Naive B cell (primary cell): ENCODE measurements at places on chromosomes 1 and 21.

GRCh38 chr1:94795434-94795833 lies 24.7 kb upstream of the SLC44A3 start:
- peak; percentile 50 for DNase-seq

GRCh38 chr1:208737922-208738321 lies 493.7 kb upstream of the PLXNA2 start:
- no peak for DNase-seq

DNA sequence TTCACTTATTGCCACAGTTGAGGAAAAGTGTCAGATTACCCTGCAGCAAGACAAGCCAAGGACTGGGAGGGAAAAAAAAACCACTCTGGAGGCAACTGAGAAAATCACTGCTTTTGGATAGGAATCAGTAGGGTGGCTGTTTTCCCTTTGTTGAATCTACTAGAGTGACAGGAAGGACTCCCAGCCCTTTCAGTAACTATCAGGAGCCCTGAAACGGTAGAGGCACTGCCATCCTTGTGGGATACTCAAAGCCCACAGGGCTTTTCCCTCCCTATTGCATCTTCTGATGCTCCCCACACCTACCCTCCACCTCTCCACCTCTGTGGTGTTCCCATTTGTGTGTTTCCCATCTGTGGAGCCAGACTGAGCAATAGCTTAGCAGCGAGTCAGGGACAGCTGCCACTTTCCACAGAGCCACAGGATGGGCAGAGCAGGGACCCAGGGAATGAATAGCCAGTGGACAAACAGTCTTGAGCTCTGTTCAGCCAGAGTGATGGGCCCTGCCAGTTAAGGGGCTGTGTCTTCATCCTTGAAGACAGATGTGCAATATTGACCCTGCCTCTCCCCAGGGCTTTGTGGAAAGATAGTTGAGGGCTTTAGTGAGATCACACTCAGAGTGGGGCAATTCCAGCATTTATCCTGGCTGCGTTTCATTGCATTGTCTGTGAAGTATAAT lies 13.9 kb downstream of the UBIAD1 start:
- no peak for DNase-seq

DNA sequence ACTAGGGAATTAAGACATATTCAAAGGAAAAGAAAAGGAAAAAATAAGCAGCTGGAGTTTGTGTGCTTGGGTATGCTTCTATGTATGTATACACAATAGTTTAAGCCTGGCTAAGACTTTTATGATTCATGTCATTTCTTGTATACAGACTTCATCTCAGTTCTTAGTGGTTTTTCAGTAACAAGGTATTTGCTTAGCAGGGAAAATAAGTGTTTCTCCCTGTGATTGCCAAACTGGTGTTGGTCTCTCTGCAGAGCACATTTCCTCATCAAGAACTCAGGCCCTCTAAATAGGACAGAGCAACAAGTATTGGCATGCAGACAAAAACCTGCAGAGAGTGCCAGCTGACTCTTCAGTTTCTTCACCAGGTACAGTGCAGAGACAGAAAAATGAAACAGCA lies 484.4 kb upstream of the ZRANB2 start:
- DNase-seq = no peak

GRCh38 chr21:15308333-15308732 lies 243.5 kb upstream of the NRIP1 start:
- DNase-seq = no peak

- no peak for DNase-seq
Observed at GRCh38 chr1:61914823-61915482, 172.7 kb downstream of the PATJ start.

DNA sequence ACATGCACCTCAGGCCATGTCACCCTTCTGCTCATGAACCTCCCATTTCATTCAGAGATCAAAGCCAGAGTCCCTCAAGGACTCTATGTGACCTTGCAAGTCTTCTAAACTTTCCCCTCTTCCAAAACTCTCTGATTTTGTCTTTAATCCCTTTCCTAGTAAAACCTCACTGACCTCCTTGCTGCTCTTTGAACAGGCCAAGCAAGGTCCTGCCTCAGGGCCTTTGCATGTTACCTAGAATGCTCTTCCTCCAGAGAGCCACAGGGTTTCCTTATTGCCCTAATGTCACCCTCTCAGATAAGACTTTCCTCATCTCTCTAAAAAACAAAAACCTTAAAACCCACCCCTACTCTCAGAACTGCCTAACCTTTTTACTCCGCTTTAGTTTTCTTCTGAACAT lies 26.6 kb downstream of the IL23R start:
- no peak for DNase-seq

GRCh38 chr1:27428316-27429028 lies 36.0 kb downstream of the GPR3 start:
- DNase-seq = no peak

GRCh38 chr1:244231193-244231571 lies 180.1 kb downstream of the ZBTB18 start:
- DNase-seq = no peak

GRCh38 chr1:171961861-171962260 lies 120.6 kb downstream of the DNM3 start:
- no peak for DNase-seq

DNA sequence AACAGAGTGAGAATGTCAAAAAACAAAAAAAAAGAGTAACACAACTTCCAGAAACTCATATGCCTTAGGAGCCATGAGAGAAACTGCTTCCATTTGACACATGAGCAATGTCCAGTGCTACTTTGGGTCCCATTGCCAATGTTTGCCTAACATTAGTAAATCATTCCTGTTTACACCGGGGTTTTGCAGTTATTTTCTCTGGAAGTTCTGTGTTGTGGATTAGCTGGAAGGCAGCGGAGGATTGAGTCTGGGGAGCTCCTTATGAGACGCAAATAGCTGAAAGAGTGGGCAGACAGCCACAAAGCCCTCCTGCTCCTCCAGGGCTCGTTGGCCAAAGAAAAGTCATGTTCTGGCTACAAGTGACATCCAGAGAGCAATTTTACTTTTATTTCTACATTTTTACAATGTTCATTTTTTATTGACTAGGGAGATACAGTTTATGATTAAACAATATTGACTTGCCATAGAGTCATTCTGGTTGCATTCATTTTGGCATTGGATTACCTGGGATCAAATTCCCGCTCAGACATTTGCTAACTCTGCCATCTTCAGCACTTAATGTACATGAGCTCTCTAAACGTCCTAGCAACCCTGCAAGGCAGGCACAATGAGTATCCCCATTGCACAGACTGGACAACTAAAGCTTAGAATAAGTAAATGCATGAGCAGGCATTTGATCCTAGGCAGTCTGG lies 66.4 kb upstream of the GALNT2 start:
- DNase-seq = no peak

- no peak for DNase-seq
Observed at GRCh38 chr1:25743164-25744139, 56.5 kb upstream of the SELENON start.

GRCh38 chr1:7224081-7224534 lies 438.9 kb downstream of the CAMTA1 start:
- DNase-seq = no peak

GRCh38 chr1:198201956-198202784 lies 45.4 kb downstream of the NEK7 start:
- DNase-seq = no peak

DNA sequence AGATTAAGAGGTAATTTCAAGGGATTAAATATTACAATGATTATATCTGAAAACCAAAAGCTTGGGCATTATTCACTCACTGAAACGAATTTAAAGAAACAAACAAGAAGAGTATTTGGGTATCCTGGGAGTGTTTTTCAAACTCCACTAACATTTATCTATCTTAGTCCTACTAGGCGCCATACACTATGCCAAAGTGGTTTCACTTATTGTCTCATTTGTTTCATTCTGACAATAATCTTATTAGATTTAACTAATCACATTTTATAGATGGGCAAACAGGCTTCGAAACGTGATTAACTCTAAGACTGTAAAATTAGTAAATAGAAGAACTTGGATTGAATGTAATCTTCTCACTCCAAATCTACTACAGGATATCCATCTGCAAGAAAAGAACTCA lies 25.4 kb downstream of the ASH1L start:
- DNase-seq = no peak

DNA sequence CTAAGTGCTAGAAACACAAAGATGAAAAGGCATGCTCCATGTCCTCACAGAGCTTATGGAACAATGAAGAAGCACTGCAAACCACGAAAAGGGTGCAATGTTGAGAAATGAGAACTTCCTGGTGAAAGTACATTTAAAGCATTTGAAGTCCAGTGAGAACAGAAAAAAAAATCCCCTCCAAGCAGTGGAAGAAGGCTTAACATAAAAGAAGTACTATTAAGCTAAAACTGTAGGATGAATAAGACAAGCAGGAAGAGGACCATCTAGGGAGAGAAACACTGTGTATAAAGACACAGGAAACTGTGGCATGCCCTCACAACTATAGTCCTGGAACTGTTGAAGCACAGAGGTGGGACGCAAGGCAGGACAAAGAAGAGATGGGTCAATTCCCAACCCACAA lies 10.0 kb downstream of the TP53BP2 start:
- DNase-seq = no peak

- no peak for DNase-seq
Observed at GRCh38 chr21:40512590-40512989, 334.4 kb downstream of the DSCAM start.

DNA sequence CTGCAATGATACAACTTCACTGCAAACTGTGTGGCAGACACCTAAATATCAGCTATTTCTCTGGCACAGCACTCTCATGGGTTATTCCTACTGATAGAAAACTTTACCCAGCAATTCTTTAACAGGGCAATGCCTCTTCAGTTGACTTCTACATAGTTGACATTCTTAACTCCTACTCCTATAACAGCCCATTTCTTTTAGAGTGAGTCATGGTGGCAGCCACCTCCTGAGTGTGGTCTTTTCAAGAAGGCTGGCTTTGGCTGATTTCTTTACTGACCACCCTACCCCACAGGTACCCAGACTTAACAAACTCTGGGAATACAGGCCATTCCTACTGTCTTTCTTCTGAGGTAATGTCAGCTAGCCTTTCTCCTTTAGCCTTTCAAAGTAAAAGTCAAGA lies 805.8 kb upstream of the ADGRL2 start:
- no peak for DNase-seq

GRCh38 chr1:222654849-222655248 lies 37.0 kb downstream of the MIA3 start:
- peak; percentile 71 for DNase-seq

DNA sequence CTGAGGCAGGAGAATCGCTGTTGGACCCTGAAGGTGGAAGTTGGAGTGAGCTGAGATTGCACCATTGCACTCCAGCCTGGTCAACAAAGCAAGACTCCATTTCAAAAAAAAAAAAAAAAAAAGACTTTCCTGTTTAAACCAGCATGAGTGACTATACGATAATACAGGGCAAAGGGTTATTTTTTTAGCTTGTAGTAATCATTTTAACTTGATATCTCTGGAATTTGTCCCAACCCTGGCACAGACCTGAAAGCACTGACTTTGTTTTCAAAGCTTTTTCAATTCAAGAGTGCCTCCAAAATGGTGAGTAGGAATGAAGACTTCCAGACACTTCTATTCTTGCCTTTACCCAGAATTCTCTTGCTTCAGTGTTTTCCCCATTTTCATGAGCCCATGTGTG lies 4.4 kb upstream of the TMCO2 start:
- DNase-seq = no peak

- DNase-seq = no peak
Observed at GRCh38 chr1:28815533-28816185, 3.7 kb downstream of the OPRD1 start.
